ENCODE measurements at places on chromosomes 13 and 19.

- no peak for DNase-seq
Measured at GRCh38 chr19:31170046-31170445, 179.2 kb downstream of the TSHZ3 start.

- no peak for DNase-seq
Measured at GRCh38 chr13:33261387-33262061, 24.0 kb downstream of the STARD13 start.

DNA sequence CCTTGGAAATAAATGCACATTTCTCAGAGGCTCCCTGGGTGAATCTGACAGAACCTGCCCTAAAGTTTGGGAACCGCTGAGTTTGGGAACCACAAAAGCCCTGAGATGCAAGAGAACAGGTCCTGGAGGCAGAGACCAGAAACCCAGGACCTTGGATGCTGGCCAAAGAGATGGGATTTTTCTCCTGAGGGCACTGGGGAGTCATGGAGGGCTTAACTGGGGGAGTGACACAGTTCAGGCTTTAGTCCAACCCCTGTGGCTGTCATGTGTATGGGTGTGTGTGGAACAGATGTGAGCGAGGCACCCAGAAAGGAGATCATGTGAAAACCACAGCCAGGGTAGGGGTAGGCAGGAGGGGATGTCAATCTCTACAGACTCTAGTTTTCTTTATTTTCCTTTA is 3.9 kb upstream of the NCCRP1 start:
- DNase-seq, result no peak

- no peak for DNase-seq
Measured at GRCh38 chr13:44819772-44820171, 169.5 kb downstream of the NUFIP1 start.

DNA sequence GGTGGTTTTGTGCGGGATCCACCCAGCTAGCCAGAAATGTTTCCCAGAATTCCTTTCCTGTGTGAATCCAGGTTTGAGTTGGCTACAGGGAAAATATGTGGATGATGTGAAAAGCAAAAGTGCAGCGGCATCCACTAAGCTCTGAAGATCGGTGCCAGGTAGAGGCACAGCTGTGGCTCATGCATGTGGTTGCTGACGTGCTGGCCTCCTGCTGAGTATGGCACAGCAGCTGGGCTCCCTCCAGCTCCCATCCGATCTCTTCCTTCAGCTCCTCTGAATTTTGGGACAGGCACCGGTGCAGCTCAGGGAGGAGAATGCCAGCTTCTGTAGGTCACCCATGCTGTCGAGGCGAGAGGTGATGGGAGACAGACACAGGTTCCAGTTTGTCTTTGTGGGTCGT is 84.0 kb upstream of the GSX1 start:
- no peak for DNase-seq

GRCh38 chr13:74316547-74316946 is 182.3 kb upstream of the KLF12 start:
- DNase-seq, result no peak

GRCh38 chr19:17079710-17080439 is 4.3 kb downstream of the MYO9B start:
- DNase-seq, result peak; percentile 79
